ENCODE measurements at places on chromosomes 13 and 19.

- DNase-seq: no peak
Observed at GRCh38 chr13:30105381-30105780, 202.0 kb downstream of the KATNAL1 start.

- no peak for DNase-seq
Observed at GRCh38 chr19:57443121-57443696, 8.1 kb downstream of the ZNF749 start.

- DNase-seq: no peak
Observed at GRCh38 chr13:80858131-80858530, 517.2 kb upstream of the SPRY2 start.

DNA sequence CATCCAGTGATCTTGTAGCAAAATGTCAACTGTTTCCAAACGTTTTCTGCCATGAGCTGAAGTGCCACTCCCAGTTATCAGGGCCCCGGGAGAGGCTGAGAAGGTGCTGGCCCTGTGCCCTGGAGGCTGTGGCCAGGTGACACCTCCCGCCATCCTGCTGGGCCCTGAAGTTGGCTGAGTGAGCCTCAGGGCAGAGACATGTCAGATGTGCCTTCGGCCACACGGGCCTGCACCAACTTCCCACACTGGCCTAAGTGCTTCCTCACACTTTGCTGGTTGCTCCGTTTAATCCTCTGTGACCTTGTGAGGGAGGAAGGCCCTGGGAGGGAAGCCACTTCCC, 4.8 kb downstream of the ADPRHL1 start:
- peak; percentile 9 for DNase-seq

DNA sequence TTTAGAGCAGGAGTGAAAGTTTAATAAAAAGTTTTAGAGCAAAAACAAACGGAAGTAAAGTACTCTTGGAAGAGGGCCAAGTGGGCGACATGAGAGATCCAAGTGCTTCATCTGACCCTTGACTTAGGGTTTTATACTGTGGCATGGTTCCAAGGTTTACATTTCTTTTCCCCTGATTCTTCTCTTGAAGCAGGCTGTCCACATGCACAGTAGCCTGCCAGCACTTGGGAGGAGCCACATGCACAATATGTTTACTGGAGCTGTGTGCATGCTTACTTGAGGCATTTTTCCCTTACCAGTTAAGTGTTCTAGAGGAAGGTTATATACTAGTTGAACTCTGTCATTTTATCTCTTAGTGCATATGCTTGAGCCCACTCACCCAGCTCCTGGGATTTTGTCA, 295.6 kb downstream of the TBC1D4 start:
- no peak for DNase-seq

DNA sequence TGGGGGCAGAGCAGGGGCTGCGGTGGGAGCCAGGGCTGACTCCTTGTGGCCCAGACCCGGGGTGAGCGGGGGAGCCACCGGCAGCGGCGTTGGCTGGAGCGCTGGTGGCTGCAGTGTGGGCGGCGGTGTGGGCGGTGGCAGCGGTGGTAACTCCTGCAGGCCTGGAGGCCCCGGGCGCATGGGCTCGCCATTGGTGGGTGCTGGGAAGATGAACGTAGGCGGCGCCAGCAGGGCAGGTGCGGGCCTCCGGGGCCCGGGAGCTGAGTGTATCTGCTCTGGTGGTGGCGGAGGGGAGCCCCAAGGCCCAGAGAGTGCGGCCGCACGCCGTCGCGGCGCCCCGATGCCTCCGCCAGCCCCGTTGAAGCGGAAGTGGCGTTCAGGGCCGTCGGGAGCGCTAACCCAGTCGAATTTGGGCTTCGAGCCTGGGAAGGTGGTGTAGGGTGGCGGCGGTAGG, 2.0 kb downstream of the GGN start:
- no peak for DNase-seq

DNA sequence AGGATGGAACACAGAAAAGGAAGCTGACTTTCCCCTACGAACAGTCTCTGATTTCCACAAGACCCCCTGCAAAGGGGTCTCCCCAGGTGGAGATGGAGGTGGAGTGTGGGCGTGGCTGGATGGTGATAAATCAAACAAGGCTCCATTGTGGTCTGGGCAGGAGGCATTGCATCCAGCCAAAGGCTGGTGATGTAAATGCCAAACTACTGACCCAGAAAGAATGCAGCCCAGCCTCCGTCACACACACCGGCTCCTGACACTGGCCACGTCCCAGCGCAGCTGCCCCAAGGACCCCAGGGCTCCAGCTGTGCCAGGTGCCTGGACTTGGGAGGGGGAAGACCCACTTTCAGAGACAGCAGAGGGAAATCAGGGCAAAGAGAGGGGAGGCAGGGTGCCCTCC, 6.3 kb downstream of the SLC7A1 start:
- peak; percentile 83 for DNase-seq

- no peak for DNase-seq
Observed at GRCh38 chr19:3536429-3537100, 2.4 kb upstream of the TEKTIP1 start.

- no peak for DNase-seq
Observed at GRCh38 chr19:29371251-29372090, 154.3 kb upstream of the VSTM2B start.

- DNase-seq: no peak
Observed at GRCh38 chr13:23567906-23568460, 2.2 kb upstream of the TNFRSF19 start.

DNA sequence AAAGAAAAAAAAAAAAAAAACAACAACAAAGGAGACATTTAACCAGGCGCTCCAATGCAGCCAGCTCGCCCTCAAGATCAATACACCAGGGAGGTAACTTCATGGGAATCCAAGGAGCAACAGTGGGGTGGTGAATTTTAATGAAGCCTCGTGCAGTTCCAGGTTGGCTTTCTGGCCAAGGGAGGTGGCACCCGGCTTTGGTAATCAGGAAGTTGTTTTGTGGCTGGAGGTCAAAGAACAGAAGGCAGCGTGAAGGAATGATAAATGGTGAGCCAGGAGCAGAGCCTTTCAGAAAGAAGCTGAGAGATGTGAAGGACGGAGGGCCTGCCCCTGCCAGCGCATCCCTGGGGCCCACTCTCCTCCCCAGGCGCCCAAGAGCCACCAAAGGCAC, 188.2 kb upstream of the TSC22D1 start:
- no peak for DNase-seq

DNA sequence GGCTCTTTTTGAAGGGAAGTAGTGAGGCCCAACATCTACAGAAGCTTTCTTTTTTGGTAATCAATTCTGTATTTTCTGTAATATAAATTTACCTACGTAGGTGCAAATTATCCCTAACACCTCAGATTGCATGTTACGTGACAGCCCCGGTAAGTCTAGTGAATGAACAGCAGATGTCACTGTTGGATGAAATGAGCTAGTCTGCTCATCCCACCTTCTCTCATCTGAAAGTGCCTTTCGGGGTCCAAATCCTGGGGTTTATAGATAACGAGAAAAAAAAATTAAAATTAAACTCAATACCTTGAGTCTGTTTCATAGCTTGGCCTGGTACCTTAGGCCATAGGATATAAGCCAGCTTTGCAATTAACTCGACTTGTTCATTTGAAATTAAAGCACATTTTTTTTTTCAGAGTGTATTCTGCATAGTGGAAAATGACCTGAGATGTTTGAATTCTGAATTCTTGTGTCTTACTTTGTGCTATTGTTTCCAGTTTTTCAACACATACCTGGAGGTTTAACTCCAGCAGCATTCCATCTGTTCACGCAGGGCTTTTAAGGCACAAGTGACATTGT, 548.2 kb downstream of the GPC5 start:
- DNase-seq: peak; percentile 34

GRCh38 chr19:16001481-16002312, 52.9 kb downstream of the OR10H4 start:
- peak; percentile 15 for DNase-seq

- peak; percentile 9 for DNase-seq
Observed at GRCh38 chr13:34816245-34816884, 125.7 kb upstream of the NBEA start.

DNA sequence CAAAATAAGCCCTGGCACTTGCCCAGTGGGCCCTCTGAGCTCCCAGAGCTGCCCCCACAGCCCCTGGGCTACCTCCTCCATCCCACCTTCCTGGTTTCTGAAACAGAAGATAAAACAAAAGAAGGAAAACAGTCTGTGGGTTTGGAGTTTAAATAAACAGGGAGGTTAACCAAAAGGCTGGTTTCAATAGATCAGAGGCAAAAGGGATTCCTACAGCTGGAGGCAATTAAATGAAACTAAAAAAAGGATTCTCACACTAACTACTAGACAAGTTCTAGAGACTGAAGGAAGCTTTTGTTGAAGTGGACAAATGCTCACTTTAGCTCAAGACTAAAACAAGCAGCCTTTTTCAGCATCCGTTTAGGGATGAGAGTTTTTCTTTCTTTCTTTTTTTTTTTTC, 569.8 kb downstream of the FGF9 start:
- no peak for DNase-seq

- DNase-seq: no peak
Observed at GRCh38 chr13:40328091-40328490, 338.4 kb downstream of the FOXO1 start.

- no peak for DNase-seq
Observed at GRCh38 chr13:41058295-41059070, 2.8 kb upstream of the WBP4 start.

GRCh38 chr13:107733276-107733675, 482.1 kb downstream of the LIG4 start:
- no peak for DNase-seq

- no peak for DNase-seq
Observed at GRCh38 chr13:32850316-32851052, 165.7 kb upstream of the KL start.

GRCh38 chr19:49489601-49490167, 2.3 kb downstream of the RPL13A start:
- no peak for DNase-seq

DNA sequence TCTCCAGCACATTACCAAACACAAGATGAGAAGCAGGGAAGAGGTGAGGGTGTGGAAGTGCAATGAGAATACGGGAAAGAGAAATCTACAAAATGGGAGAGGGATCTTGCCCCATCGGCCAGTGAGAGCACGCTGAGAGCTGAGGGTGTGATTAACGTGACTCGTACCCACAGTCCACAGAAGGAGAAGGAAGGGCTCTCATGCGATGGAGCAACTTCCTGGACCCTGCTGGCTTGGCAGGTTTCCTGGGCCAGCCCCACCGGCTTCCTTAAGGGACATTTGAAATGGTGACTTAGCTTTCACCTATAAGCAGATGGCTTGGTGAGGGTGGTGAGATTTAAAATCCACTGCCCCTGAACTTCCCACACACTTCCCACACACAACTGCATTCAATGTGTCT, 740.1 kb downstream of the UQCRFS1 start:
- DNase-seq: peak; percentile 16

GRCh38 chr19:41302624-41303351, 7.2 kb upstream of the CCDC97 start:
- no peak for DNase-seq

DNA sequence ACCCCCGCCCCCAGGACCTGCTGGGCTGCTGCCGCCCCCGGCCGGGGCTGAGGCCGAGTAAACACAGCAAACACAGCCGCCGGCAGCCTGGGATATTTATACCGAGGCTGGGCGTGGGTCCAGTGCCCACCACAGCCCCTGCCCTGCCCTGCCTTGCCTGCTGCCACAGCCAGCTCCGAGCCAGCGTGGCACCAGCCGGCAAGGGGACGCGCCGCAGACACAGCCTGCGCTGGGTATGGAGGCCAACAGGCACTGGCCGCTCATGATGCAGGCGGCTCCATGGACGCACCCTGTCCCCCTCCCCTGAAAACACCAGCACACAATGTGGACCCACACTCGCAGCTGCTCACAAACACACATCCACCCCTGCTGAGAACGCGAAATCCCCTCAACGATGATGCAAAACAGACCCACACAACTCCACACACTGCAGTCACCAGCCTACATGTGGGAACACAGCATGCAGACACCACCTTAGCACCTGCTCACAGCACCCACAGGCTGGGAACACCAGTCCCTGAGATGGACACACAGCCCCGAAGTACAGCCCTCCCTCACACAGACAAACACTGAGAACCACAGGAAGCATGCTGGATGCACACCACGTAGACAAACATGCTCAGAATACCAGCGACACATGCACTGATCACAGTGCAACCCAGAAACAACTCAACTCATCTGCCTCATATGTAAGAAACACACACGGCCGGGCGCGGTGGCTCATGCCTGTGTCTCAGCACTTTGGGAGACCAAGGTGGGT, 16.2 kb downstream of the CCDC97 start:
- no peak for DNase-seq

GRCh38 chr13:95201814-95202651, 99.2 kb downstream of the ABCC4 start:
- no peak for DNase-seq

GRCh38 chr13:67827992-67828391, 597.9 kb upstream of the PCDH9 start:
- no peak for DNase-seq

- no peak for DNase-seq
Observed at GRCh38 chr13:110438211-110438610, 123.3 kb downstream of the RAB20 start.

DNA sequence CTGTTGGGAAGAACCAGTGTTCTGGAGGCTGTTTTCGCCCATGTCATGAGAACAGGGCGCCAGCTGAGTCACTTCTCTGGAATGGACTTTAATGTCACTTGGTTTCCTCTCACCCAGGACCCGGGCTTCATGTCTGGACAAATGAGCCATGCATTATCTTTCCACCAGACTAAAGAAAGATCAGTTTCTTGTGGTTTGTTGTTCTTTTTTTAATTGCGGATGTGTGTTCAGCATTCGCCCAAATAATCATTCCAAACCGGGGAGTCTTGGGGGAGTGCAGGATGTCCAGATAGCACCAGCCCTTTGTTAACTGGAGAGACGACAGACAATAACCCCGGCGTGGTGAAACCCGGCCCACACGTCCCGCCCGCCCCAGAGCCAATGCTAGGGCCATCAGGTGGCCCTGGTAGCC, 102.5 kb downstream of the COL4A2 start:
- peak; percentile 96 for DNase-seq

- DNase-seq: no peak
Observed at GRCh38 chr13:36261011-36261410, 36.6 kb downstream of the CCDC169 start.

DNA sequence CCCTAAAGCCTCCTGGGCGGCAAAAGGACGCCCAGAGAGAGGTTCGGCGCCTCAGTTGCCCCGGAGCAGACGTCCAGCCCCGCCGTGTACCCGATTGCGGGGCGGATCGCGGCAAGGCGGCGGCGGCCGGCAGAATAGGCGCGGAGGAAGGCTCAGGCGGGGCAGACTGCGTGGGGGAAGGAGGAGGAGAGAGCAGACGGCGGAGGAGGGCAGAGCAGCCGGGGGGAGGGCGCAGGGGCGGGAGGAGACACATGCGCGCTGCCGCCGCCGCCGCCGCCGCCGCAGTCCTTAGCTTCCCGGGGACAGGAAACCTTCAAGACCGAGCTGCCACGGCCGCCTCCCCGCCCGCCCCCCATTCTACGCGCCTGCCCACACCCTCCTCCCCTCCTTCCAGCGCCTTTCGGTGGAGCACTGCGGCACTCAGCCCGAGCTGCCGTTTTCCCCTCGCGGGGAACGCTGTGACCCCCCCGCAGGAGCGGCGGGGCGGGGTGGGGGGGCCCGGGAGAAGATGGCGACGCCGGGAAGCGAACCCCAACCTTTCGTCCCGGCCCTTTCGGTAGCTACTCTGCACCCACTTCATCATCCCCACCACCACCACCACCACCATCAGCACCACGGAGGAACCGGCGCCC, at the start of gene LRCH1:
Gene LRCH1, plus strand, starts transcription at position 282 of the 632 bp plus-strand sequence. Its CDS starts 227 bp downstream, at position 509.
- DNase-seq: peak; percentile 76

Measured in A172 (cell line).